A549 treated with CORT108297 at 1 μM for 4 hours (cell line): ENCODE measurements at places on chromosomes 16 and 17. TPM values are rescaled to one million over a fixed set of nuclear protein-coding genes. Genes with fewer than 3 reads are reported as not detected.

KRTAP3-2 gene
- total RNA-seq = 0.20 to 0.42 TPM (median 0.34 TPM) in 5 replicates

CCDC57 gene
- total RNA-seq = 17.5 to 27.8 TPM (median 25.5 TPM) in 5 replicates

CDK10 gene
- 33.1 to 62.2 TPM (median 50.3 TPM) in 5 replicates for total RNA-seq

FOXF1 gene
- not detected in 5 replicates for total RNA-seq

TSNAXIP1 gene
- total RNA-seq = 0.40 to 0.83 TPM (median 0.61 TPM) in 5 replicates

IGFALS gene
- 0.04 to 0.13 TPM (median 0.08 TPM) in 3 of 5 replicates, not detected in the others for total RNA-seq

SRP68 gene
- 80.7 to 88.7 TPM (median 82.3 TPM) in 5 replicates for total RNA-seq

CA5A gene
- not detected in 5 replicates for total RNA-seq
